Naive B cell (primary cell): ENCODE measurements at places on chromosomes 3 and 15. TPM values are rescaled to one million over a fixed set of nuclear protein-coding genes. Genes with fewer than 3 reads are reported as not detected.
A peak's percentile ranks its signal among the peaks of the same experiment; 100 is the strongest.

- no peak for DNase-seq
Measured at GRCh38 chr3:186187401-186188275, 78.7 kb upstream of the ETV5 start.

DNA sequence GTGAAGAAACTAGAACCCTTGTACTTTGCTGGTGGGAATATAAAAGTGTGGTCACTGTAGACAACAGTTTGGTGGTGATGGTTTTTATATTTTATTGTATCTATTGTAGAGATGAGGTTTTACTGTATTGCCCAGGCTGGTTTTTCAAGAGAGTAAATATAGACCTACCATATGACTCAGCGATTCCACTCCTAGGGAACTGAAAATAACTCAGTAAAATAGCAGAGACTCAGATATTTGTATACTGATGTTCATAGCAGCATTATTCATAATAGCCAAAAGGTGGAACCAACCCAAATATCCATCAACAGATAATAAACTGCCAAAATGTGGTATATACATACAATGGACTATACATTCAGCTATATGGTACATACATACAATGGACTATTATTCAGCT lies 68.8 kb upstream of the IL12A start:
- no peak for DNase-seq

GRCh38 chr3:56491566-56491965 lies 23.3 kb upstream of the ERC2 start:
- DNase-seq = no peak

DNA sequence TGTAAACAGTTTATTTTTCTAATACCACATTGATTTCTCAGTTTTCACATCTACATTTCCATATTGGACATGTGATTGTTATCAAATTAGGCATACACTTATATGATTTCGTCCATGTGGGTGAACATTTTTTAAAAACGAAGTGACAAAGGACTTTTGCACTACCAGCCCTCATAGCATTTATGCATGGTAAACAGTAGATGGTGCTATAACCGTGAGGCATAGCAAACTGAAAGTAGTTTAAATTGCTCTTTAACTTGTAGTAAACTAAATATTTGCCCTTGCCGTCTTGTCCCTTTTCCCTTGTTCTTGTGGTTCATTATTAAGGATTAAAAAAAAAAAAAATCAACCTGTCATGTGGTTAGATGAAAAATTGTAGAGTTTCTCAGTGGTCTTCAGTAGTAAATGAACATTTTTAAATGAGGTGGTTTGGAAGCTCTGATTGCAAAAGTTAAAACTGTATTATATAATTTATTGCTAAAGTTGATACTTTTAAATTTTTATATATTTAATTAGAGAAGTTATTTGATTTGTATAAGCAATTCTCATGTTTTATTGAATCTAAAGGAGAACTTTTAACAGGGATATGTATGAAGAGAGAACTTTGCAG lies 24.0 kb downstream of the STX19 start:
- peak; percentile 41 for DNase-seq

The BFSP2 gene
- not detected for polyA plus RNA-seq

- DNase-seq = no peak
Measured at GRCh38 chr3:122957707-122958689, 69.6 kb downstream of the SEMA5B start.

The MASP1 gene
- not detected for polyA plus RNA-seq

GRCh38 chr15:56813995-56814394 lies 80.7 kb upstream of the ZNF280D start:
- DNase-seq = no peak

DNA sequence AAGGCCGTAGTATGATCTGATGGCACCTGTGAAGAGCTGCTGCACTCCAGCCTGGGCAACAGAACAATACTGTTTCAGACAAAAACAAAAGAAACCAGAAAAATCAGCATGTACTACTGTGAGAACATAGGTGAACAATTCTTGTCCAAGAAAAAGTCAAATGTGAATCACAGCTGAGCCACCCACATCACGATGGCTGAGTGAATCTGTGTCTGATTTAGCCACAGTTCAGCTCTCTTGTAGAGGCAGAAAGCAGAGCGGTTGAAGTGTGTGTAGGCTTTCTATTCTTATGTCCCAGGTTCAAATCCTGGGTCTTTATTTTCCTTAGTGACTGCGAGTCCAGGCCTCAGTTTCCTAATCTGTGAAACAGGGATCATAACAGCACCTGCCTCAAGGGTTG lies 4.4 kb upstream of the FURIN start:
- no peak for DNase-seq

GRCh38 chr15:44347495-44347894 lies 59.0 kb downstream of the GOLM2 start:
- no peak for DNase-seq

The SMCO1 gene
- not detected for polyA plus RNA-seq

DNA sequence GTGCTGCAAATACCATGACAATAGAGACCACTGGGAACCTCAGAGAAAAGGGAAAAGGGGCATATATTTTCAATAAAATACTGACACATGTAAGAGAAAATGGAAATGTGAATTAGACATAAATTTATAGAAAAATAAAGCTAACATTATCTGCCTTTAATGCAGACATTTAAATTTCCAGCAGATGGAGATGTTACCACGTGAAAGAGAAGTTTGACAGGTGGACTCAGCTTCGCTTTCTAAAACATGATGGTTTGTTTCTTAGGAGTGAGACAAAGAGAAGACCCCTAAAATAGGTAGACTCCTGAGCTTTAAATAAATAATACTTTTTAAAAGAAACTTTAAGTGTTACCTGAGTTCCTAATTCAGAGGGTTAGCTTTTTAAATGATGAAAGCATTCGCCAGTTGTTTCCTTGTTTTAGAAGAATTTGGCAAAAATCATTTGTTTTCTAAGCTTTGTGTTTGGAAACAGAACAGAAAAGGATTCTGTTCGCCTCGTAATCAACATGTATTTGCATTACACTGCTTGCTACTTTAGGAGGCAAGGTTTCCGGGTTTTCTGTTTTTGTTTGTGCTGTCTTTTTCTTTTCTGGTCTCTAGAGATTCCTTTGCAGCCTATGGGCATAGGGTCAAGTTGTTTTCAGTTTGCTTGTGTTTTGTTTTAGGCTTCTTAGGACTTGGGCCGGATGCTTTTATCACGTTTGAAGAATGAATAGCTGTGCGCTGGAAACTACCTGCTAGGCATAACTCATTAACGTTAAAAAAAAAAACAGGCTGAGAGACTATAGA lies 271.4 kb downstream of the THSD4 start:
- DNase-seq = no peak

DNA sequence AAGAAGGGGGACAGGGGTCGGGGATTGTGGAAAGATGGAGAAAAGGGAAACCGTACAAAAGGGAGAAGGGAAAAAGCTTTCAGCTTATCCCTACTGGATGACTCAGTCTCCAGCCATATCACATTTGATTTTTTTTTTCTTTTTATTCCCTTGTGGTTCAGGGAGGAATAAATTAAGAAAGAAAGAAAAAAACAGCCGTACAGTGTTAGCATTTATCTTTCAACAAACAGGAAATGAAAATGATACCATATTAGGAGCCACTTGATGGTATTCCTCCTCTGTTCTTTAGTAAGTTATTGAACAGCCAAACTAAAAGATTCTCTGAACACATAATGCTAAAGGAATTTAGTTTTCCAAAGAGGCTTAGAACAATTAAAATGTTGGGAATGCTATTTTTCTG lies 594.4 kb downstream of the FOXP1 start:
- DNase-seq = no peak

The OCA2 gene
- not detected for polyA plus RNA-seq

DNA sequence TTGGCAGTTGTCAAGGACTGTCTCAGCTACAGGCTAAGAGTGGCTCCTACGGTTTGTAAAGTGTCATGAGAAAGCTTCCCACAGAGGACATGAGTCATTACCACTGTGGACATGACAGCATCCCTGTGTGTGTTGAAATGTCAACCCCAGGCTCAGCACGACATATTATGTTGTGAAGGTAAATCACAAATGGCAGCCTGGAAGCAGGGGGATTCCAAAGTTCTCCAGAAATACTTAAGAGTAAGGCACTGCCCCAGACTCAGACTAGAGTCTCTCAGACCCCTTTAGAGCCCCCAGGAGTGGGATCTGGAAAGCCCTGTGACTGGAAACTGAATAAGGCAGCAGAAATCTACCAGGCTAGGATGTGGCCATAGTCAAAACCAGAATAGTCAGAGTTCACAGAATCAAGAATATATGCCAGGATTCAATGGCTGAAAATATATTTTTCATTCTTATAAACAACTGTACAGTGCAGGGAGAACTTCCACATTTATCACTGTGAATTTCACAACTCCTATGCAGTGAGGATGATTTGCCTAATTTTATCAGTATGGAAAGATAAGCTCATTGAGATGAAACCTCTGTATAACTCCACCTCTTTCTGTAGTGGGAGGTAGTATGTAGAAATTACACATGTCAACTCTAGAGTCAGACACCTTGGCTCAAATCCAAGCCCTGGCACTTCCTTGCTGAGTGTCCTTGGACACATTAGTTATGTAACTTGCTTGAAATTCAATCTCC lies 237.1 kb upstream of the CFAP20DC start:
- no peak for DNase-seq

DNA sequence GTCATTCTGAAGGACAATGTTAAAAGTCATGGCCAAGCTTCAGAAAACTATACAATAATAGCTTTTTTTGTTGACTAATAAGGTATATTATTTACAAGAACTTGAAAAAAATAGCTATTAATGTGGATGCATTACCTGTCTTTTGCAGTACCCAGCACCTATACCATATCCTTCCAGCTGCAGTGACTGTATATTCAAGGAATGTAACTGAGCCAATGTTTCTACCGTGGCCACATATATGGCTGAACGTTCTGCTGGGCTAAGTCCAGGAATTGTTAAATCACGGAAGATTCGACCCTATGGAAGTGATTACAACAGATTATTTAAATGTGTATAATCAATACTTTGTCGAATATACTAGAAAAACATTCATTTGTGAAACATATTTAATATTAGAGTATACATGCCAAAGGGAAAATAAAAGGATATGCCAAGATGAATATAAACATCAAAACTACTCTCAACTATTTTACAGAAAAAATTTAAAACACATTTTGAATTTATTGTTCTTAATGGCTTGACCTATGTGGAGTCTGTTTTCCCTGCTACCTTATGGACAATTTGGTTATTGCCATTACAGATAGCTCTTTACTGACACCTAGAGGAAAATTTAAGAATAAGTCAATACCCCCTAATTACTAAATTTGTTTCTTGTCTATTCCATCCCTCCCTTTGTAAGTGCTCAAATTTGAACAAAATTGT lies 17.6 kb downstream of the ACAD11 start:
- no peak for DNase-seq

- DNase-seq = no peak
Measured at GRCh38 chr15:72923289-72923688, 129.0 kb upstream of the NEO1 start.

DNA sequence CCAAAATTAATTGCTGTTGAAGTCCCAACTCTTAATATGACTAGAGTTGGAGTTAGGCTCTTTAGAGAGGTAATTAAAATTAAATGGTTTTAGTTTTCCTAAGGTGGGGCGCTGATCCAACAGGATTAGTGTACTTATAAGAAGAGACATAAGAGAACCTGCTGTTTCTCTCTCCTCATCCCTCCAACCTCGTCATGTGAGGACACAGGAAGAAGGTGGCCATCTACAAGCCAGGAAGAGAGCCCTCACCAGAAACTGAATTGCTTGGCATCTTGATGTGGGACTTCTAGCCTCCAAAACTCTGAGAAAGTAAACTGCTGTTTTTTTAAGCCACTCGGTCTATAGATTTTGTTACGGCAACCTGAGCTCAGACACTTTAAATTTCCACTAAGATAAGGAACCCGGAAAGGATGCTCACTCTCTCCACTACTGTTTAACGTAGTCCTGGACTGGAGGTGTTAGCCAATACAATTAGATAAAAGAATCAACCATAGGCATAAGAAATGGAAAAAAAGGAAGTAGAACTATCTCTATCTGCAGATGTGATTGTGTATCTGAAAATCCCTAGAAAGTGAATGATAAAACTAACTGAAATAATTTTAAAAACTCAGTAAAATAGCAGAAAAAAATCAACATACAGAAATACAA lies 26.8 kb downstream of the DCBLD2 start:
- DNase-seq = no peak
